Liver (tissue), 10 donors: ENCODE measurements at places on chromosomes 16 and 17. TPM values are rescaled to one million over a fixed set of nuclear protein-coding genes. Genes with fewer than 3 reads are reported as not detected.
A peak's percentile ranks its signal among the peaks of the same experiment; 100 is the strongest.

The KRT10 gene
- 3.4 TPM for total RNA-seq

DNA sequence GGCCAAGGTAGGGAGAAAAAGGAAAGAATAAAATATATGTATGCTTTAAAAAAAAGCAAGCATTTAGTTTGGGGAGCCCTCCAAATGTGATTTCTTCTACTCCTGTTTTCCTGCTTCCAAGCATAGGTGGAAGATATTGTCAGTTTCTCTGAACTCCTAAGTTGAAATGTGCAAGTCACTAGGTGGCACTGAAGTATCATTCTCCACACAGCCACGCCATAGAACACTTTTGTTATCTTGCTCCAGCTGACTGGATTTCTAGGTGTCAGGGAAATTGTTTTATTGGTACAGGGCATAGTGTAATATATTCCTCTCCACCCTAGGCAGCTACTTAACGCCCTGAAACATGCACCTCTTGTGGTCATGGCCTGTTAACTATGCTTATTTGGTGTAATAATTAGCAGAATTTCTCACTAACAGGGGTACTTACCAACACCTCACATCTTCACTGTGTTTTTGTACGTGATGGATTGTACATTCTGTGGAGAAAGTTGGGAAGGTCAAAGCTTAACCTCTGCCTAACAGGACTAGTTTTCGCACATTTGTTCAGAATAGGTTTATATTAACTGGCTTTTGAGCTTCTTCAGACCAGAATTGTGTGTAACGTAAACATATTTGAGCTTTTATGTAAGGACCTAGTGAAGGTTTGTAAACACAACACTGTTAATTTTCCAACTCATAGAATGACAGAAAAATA, 69.3 kb downstream of the FTO start:
- no peak overlapping the region for H3K27ac ChIP-seq
- H3K36me3 ChIP-seq = no peaks in the 10 kb centered on the region
- no peak for DNase-seq
- H3K4me1 ChIP-seq = peaks cover 4% of the 10 kb centered on the region

DNA sequence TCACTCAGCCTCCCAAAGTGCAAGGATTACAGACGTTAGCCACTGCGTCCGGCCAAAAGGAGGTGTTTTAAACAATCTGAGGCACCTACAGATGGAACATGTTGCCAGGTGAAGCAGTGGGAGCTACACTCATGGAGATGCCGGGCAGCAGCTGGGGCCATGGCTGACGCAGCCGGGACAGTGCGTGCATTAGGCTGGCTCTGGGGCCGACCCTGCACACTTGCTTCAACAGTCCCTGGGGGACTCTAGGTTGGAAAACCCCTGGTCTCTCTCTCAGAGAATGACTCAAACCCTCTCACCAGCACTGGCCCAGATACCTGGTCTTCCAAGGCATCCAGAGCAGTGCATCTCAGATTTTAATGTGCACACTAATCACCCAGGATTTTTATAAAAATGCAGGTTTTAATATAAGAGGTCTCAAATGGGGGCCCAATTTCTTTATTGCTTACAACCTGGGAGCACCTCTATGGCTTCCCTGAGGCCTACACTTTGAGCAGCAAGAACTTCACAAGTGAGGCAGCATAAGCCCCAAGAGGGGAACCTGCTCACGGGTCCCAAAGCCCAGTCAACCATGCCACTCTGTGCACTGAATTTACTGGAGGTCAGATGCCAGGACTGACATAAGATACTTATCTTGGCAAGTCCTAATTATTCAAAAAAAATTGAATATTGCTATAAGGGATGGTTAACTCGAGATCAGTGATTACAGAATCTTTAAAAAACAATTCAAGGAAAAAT, 70.8 kb upstream of the TRAP1 start:
- peaks cover 26% of the 10 kb centered on the region for H3K36me3 ChIP-seq
- no peak overlapping the region for H3K4me3 ChIP-seq
- no peak for DNase-seq
- H3K27ac ChIP-seq = no peak overlapping the region

DNA sequence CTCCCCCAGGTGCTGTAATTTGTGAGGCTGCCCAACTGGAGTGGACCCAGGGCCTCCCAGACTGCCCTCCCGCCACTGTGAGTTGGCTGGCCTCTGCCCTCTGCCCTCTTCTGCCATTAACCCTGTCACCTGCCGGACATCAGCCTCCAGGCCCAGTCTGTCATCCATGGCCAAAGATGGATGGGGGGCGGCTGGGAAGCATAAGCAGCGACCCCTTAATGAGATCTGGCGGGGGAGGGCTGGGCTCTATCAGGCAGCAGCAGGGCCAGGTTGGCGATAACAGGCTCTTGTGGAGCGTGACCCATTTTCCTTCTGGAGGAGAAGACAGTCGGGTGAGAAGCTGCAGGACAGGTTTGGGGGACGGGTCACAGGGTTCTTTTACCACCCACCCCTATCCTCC, 25.3 kb downstream of the CDK5RAP3 start:
- H3K27ac ChIP-seq = no peak overlapping the region
- H3K36me3 ChIP-seq = no peaks in the 10 kb centered on the region
- H3K4me1 ChIP-seq = no peaks in the 10 kb centered on the region

- H3K36me3 ChIP-seq = no peaks in the 10 kb centered on the region
- H3K4me1 ChIP-seq = no peaks in the 10 kb centered on the region
- H3K27ac ChIP-seq = no peak overlapping the region
- no peak overlapping the region for H3K4me3 ChIP-seq
Measured at GRCh38 chr17:73342541-73343167, 30.9 kb upstream of the CDC42EP4 start.

- DNase-seq = no peak
- no peaks in the 10 kb centered on the region for H3K36me3 ChIP-seq
- no peaks in the 10 kb centered on the region for H3K27me3 ChIP-seq
Measured at GRCh38 chr16:30187556-30187865, 4.1 kb downstream of the CORO1A start.

The ZACN gene
- not detected for total RNA-seq

The AOC2 gene
- 2.4 TPM for total RNA-seq

The SKAP1 gene
- total RNA-seq = 7.2 TPM

- DNase-seq = no peak
- H3K27me3 ChIP-seq = no peaks in the 10 kb centered on the region
- H3K4me1 ChIP-seq = no peaks in the 10 kb centered on the region
- H3K36me3 ChIP-seq = no peaks in the 10 kb centered on the region
Measured at GRCh38 chr16:70589998-70590471, 56.3 kb upstream of the IL34 start.

The VMO1 gene
- total RNA-seq = 1.8 TPM

DNA sequence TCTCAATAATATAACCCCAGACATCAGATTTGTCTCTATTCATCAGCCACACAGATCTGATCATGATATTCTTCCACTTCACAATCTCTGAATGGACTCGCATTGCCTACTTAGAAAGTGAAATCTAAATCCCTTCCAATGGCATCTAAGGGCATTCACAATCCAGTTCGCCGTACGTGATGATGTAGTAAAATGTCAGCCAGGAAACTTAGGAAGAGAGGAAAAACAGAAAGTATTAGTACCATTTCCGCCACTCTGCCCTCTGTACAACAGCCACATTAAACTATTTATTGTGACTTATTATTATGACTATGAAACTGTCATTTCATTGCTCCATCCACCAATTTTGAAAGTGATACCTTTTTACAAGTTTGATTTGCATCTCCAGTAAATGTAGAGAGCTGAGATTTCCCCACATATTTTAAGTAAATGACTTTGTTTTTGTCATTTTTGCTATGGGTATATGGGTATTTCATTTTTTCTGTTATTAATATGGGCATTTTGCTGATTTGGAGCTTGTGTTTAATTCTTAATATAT, 69.4 kb upstream of the SMIM36 start:
- no peaks in the 10 kb centered on the region for H3K36me3 ChIP-seq
- H3K27me3 ChIP-seq = no peaks in the 10 kb centered on the region
- no peak overlapping the region for H3K4me3 ChIP-seq
- no peak for DNase-seq
- peaks cover 16% of the 10 kb centered on the region for H3K4me1 ChIP-seq

DNA sequence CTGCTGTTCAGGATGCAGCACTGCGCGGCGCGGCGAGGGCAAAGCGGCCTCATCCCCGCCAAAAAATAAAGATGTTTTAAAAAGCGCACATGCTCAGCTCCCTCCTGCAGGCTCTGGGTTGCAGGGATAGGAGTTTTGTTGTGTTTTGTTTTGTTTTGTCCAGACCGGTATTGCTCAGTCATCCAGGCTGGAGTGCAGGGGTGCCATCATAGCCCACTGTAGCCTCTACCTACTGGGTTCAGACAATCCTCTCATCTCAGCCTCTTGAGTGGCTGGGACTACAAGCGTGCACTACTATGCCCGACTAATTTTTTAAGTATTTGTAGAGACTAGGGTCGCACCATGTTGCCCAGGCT, 636 bp downstream of the WWOX start:
- H3K36me3 ChIP-seq = no peaks in the 10 kb centered on the region
- H3K4me3 ChIP-seq = peak overlapping the region; percentile 82
- no peaks in the 10 kb centered on the region for H3K27me3 ChIP-seq
- DNase-seq = no peak
- peaks cover 7% of the 10 kb centered on the region for H3K4me1 ChIP-seq

GRCh38 chr17:8859804-8860430, 7.6 kb downstream of the PIK3R6 start:
- no peaks in the 10 kb centered on the region for H3K27me3 ChIP-seq
- no peak for DNase-seq
- no peaks in the 10 kb centered on the region for H3K36me3 ChIP-seq

The CCDC200 gene
- not detected for total RNA-seq

DNA sequence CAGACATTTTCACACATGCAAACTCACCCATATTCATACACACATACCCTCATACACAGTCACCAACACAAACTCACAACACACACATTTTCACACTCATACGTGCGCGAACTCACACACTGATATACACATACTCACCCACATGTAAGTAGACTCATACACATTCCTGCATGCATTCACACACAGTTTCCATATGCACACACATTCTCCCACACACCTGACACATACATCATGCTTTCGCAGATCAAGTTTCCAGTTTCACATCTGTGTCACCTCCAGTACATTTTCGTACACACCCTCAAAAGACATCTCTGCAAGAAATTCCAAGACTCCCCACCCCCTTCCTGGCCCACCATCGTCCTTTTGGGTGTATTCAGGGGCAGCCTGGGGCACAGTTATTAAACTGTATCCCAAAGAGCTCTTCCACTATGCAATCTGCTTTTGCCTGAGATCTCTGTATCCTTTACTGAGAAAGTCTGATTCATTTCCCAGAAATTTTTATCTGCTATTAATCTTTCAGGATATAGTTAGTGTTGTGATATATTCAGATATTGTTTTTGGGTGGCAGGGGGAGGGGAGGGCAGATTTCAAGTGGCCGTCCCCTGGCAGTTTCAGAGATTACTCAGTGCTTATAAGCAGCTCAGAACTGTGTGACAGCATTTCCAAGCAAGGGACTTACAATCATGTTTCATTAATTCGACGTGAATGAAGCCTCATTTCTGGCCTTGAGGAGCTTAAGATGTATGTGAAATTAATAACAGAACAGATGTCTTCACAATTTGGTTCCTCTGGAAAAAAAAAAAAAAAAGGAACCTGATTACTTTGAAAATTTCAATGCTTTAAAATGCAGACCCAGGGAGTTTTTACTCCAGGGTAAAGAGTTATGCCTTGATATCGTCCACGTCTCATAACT, 35.3 kb upstream of the MMP2 start:
- no peak for DNase-seq
- H3K4me1 ChIP-seq = no peaks in the 10 kb centered on the region
- H3K27ac ChIP-seq = no peak overlapping the region
- H3K36me3 ChIP-seq = no peaks in the 10 kb centered on the region

GRCh38 chr16:70393662-70394061, 45.2 kb downstream of the ST3GAL2 start:
- H3K4me1 ChIP-seq = no peaks in the 10 kb centered on the region
- no peak for DNase-seq
- peaks cover 3% of the 10 kb centered on the region for H3K36me3 ChIP-seq

- H3K27me3 ChIP-seq = no peaks in the 10 kb centered on the region
- H3K36me3 ChIP-seq = no peaks in the 10 kb centered on the region
- no peak overlapping the region for H3K4me3 ChIP-seq
- peaks cover 2% of the 10 kb centered on the region for H3K4me1 ChIP-seq
Measured at GRCh38 chr17:10112962-10113361, 85.4 kb downstream of the GAS7 start.

GRCh38 chr16:27315333-27316037, 1.7 kb downstream of the IL4R start:
- H3K4me3 ChIP-seq = peak overlapping the region; percentile 88
- H3K36me3 ChIP-seq = no peaks in the 10 kb centered on the region
- no peaks in the 10 kb centered on the region for H3K27me3 ChIP-seq
- peaks cover 19% of the 10 kb centered on the region for H3K4me1 ChIP-seq
- peak overlapping the region; percentile 99 for H3K27ac ChIP-seq

The CCL8 gene
- not detected for total RNA-seq

The RAC3 gene
- total RNA-seq = 6.3 TPM

DNA sequence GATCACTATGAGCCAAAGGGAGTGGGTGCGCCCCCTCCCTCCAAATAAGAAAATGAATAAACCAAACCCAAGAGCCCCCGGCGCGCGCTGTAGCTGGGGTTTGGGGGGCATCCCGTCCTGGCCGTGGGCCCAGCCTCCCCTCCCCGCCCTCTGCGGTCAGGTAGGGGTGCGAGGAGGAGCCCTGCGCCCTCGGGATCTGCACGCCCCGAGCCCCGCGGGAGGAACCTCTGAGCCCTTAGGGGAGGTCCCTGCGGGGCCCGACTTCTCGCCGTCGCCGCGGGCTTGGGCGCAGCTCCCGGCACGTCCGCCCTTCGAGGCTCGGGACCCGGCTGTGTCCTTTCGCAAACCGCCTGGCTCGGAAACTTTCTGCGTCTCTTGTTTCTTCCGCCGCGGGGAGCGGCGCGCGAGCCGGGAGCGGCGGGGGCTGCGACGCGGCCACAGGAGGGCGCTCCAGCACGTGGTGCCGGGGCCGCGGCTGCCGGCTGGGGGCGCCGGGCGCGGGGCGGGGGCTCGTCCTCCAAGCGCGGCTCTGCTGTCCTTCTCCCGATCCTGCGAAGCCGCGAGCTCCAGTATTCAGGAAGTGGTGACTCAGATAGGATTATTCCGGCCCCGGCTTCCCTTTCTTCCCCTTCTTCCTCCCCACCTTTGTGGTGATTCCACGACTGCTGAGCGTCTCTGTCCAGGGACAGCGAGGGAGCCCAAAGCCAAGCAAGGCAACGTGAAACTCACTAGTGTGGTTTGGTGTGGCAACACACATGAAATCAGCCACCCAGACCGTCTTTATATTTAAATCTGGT, 1.6 kb downstream of the PITPNC1 start:
- no peaks in the 10 kb centered on the region for H3K36me3 ChIP-seq
- DNase-seq = peak; percentile 76
- no peaks in the 10 kb centered on the region for H3K27me3 ChIP-seq
- peak overlapping the region; percentile 86 for H3K4me3 ChIP-seq
- H3K4me1 ChIP-seq = peaks cover 28% of the 10 kb centered on the region

The PTX4 gene
- total RNA-seq = 0.61 TPM
